ENCODE measurements at places on chromosomes 3 and 15.

- DNase-seq: no peak
These were observed 116.4 kb upstream of the ARHGEF3 start for GRCh38 chr3:56918111-56918568.

DNA sequence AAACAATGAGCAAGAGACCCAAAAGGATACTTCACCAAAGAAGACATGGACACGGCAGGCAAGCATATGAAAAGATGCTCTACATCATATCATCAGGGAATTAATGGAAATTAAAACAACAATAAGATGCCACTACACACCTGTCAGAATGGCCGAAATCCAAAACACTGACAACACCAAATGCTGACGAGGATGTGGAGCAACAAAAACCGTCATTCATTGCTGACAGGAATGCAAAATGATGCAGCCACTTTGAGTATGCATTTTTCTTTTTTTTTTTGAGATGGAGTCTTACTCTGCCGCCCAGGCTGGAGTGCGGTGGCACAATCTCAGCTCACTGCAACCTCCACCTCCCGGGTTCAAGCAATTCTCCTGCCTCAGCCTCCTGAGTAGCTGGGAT lies 19.0 kb downstream of the EDC3 start:
- DNase-seq: no peak

DNA sequence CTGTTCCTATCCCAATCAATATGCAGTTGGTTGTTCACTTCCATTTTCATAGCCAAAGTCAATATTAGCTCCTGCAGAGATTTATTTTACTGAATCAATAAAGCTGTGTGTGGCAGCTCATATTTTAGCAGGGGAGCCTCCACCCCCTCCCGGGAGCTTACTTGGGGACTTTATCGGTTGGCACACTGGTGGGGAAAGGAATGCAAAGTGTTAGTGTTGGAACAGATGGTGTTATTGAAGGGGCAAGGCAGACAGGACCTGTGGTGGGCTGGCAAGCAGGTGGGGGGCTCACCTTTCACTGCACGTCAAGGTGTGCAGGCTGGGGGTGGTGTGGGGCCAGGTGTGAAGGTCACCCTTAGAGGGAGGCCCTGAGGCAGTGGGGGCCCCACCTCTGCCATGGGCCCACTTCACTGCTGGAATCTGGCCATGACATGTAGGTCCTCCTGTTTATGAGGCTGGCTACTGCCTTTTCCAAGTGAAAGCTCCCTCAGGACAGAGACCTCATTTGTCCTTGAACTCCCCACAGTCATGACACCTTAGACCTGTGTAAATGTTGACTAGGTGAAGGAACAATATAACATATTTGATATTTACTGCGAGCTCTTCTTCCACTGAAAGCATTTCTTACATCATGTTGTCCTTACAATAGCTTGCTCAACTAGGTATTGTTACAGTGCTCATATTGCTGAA lies 44.0 kb upstream of the SEC22A start:
- DNase-seq: no peak

DNA sequence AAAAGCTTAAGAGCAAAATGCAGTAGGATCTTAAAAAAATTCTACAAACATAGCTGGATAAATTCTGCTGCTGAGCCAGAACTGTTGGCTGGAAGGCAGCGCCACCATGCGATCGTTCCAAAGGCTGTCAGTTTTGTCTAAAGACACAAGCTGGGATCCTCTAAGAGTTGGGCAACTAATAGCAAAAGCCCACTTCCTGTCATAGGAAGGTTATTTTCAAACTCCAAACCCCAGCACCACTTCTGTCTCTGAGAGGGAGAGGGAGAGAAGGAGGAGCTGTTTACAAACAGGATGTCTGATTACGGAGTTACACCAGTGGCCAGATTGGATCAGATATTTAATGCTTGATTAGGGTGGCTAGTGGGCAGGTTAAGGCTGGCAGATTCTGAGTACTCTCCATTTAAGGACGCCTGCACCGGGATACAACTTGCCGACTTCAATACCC lies 44.0 kb downstream of the EIF4E3 start:
- DNase-seq: no peak

DNA sequence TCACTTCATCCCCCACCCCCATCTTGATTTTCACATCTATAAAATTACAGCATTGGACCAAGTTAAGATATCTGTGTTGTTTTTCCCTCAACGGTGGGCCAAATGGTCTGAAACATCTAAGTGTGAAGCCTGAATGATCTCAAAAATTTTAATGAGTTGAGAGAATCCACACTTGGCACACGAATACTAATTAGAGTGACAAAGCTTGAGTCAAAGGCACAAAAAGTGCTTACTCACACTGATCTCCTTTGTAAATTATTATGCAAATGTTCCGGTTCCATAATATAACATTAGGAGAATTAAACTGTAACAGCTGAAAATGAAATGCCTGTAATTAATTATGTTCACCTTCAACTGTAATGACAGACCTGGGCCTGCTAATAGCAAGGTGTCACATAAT lies 33.6 kb downstream of the GPR176 start:
- no peak for DNase-seq

- DNase-seq: no peak
These were observed 41.1 kb upstream of the CTSH start for GRCh38 chr15:78985859-78986475.

- peak; percentile 50 for DNase-seq
These were observed at the start of gene LXN for GRCh38 chr3:158672215-158673176. LXN (minus strand) TSS chr3:158672648; CDS start chr3:158672478, 170 bp downstream.

- no peak for DNase-seq
These were observed 75.2 kb downstream of the LIPC start for GRCh38 chr15:58506783-58507668.

GRCh38 chr3:135865085-135865484 lies 100.4 kb upstream of the PPP2R3A start:
- DNase-seq: no peak

- no peak for DNase-seq
These were observed 102.5 kb downstream of the MYH15 start for GRCh38 chr3:108407886-108408285.

DNA sequence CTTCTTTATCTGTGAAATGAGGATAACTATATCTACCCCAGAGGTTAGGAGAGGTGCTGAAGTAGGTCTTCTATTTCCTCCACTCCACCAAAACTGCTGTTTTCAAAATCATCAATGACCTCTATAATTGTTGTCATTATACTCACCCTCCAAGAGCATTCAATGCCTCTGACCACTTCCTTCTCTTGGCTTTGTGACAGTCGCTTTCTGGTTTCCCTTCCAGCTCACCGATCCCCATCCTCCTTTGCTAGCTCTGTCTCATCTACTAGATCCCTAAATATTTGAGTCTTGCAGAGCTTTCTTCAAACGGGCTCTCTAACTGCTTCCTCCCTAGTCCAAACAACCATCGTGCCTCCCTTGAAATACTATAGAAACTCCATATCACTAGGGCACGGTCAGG lies 153.5 kb downstream of the RPLP1 start:
- DNase-seq: no peak

DNA sequence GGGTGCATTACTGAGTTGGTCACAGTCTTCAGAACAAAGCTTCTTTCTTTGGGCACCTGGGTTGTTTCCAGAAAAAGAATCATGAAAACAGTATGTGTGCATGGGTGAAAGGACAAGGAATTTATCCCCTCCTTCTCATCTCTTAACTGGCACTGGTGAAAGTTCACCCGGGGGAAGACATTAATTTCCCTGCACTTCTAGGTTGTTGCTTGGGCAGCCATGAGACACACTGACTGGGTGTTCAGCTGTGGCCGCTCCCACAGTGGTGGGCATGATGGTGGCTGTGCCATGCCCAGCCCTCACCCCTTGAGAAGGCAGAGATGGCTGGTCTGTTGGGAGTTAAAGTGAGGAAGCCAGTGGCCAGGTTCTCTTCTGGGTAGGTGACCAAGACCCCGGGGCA lies 16.6 kb upstream of the KY start:
- DNase-seq: no peak

DNA sequence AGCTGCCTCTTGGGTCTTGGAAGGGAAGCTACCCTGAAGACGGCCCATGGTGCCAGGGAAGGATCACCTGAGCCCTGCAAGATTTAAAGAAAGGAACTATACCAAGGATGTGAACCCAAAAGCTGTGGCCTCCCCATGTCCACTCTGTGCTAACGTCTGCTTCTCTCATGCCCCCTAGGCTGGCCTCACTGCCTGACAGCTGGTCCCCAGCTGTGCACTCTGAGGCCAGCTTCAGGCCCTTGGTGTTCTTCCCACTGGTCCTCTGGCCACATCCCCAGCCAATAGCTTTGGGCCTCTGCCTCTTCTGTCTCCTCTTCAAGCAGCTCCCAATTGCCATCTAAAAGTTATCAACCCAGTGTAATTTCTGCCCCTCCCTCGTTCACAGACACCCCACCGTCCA lies 5.2 kb upstream of the LRRK1 start:
- DNase-seq: no peak

DNA sequence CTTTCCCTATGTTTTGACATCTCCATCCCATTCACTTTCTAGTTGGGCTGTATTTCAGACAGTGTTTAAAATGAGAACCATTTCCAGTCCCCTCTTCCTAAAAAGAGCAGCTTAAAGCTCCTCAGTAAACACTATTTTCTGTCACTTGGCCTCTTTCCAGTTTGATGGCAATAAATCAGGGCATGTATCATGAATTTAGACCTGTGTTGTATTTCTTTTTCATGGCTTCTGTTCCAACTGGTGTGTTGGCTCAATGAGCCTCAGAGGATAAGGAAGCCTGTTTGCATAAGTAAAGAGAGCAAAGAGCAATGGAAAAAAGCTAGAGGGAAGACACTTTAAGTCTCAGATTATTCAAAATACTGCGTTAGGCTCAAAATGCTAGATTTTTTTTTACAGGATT lies 7.2 kb downstream of the CCDC80 start:
- no peak for DNase-seq

GRCh38 chr3:6062261-6063187 lies 798.4 kb upstream of the GRM7 start:
- no peak for DNase-seq

GRCh38 chr3:133037436-133037835 lies 755 bp upstream of the TMEM108 start:
- DNase-seq: no peak

- no peak for DNase-seq
These were observed 70.2 kb downstream of the TFG start for GRCh38 chr3:100779480-100779879.

DNA sequence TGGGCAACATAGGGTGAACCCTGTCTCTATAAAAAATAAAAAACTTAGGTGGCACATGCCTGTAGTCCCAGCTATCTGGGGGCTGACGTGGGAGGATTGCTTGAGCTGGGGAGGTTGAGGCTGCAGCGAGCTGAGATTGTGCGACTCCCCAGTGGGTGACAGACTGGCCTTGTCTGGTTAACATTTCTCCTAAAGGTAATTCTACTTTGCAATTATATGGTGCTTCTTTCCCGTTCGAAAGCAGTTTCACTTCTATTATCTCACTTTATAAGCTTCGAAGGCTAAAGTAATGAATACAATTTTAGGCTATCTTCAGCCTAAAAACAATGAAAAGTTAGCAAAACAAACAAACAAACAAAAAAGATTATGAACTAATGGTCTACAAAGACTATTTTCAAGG lies 35.3 kb downstream of the COMMD2 start:
- no peak for DNase-seq

DNA sequence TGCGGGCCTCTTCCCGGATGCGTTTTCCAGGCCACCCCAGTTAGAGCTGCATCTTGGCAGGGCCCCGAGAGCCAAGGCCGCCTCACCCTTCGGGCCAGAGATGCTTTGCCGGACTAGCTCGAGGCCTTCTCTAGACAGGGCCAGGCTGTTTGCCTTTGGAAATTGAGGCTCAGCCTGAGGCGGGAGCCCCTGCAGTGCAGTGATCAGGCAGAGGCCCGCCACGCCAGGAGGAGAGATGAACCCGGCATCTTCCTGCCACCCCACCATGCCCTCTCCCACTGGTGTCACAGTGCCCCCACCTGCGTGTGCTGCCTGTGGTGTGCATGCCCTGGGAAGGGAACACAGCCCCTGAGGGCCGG lies 8.9 kb upstream of the ROPN1B start:
- no peak for DNase-seq

DNA sequence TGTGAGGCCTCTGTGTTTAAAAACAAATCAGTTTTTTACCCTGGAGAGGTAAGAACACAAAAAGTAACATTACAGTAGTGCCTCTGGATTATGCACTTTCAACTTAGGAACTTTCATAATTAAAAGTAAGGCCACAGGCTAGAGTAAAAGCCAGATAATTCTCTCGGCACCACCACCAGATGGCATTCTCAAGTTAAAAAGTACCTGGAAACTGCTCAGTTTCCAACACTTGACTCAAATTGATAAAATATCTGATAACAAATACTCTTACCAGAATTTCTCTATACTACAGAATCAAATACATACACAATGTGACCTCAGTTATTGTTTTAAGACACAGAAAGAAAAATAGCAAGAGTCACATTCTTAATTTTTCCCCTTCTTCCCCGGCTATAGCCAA lies 19.9 kb downstream of the SPICE1 start:
- no peak for DNase-seq

DNA sequence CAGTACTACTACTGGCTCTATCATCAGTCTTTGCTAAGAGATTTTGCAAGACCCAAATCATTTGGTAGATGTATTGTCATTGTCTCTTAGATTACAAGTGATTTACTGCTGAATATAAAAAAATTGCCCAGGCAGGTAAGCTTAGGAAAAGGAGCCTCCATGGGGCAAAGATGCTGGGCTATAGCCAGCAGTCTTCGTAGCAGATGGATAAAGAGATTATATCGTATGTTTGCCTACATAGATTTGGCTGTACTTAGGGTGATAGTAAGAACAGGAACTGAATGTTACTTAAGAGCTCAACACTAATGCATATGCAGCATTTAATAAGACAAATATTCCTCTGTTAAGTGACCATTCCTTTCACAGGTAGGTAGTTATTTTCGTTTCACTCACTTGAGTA lies 48.9 kb downstream of the PTPRG start:
- no peak for DNase-seq

GRCh38 chr3:109313061-109313460 lies 3.3 kb downstream of the DPPA2 start:
- DNase-seq: no peak

DNA sequence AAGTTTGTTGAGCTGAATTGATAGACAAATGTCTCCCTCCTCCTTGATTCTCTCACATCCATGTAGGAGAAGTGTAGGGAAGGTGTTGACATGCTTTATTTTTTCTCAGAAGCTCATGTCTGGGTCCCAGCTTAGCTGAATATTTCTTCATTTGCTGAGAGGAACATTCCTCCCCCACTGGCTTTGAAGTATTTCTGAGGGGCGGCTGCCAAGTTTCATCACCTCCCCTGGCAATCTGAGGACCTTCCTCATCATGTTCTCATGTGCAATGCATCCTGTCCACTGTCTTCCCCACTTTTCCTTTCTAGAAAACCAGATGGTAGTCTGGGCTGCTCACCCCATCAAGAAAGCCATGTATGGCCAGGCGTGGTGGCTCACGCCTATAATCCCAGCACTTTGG lies 168.9 kb upstream of the RGMA start:
- DNase-seq: no peak
